ENCODE measurements at places on chromosomes 2 and 18. TPM values are rescaled to one million over a fixed set of nuclear protein-coding genes. Genes with fewer than 3 reads are reported as not detected.
A peak's percentile ranks its signal among the peaks of the same experiment; 100 is the strongest.

Gene GULP1
- 34.4 TPM for total RNA-seq

GRCh38 chr18:63303547-63303946 lies 16.0 kb downstream of the BCL2 start:
- H3K27ac ChIP-seq, result peak overlapping the region; percentile 32
- H3K4me3 ChIP-seq, result no peak overlapping the region
- peaks cover 36% of the 10 kb centered on the region for H3K4me1 ChIP-seq
- H3K36me3 ChIP-seq, result no peaks in the 10 kb centered on the region

DNA sequence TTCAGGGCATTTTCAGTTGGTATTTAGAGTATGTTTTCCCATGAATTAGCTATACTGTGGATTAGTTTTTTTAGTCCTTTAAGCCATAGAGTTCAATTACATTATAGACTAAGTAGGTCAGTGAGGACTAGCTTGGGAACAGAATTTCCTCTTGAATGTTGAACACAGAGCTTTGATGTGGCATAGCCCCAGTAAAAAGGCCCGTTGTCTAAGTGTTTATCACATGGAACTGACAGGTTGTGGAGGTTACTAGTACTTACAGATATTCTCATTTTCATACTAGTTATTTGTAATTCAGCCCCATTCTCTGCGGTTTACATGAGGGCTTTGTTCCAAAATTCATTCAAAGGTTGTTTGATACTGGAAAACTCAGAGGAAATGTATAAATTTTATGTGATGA lies 6.2 kb downstream of the INSIG2 start:
- H3K36me3 ChIP-seq, result no peaks in the 10 kb centered on the region
- no peak overlapping the region for H3K27ac ChIP-seq
- H3K4me3 ChIP-seq, result no peak overlapping the region
- no peak for DNase-seq

- no peaks in the 10 kb centered on the region for H3K36me3 ChIP-seq
- peak overlapping the region; percentile 5 for H3K4me3 ChIP-seq
- no peaks in the 10 kb centered on the region for H3K27me3 ChIP-seq
- DNase-seq, result peak; percentile 94
- H3K27ac ChIP-seq, result peak overlapping the region; percentile 92
- peaks cover 29% of the 10 kb centered on the region for H3K4me1 ChIP-seq
Measured at GRCh38 chr2:102063941-102064678, 72.3 kb downstream of the IL1R2 start.

GRCh38 chr2:144198116-144198515 lies 321.8 kb downstream of the ZEB2 start:
- no peak overlapping the region for H3K27ac ChIP-seq
- H3K27me3 ChIP-seq, result no peaks in the 10 kb centered on the region
- no peak for DNase-seq
- H3K36me3 ChIP-seq, result no peaks in the 10 kb centered on the region
- H3K4me3 ChIP-seq, result no peak overlapping the region

DNA sequence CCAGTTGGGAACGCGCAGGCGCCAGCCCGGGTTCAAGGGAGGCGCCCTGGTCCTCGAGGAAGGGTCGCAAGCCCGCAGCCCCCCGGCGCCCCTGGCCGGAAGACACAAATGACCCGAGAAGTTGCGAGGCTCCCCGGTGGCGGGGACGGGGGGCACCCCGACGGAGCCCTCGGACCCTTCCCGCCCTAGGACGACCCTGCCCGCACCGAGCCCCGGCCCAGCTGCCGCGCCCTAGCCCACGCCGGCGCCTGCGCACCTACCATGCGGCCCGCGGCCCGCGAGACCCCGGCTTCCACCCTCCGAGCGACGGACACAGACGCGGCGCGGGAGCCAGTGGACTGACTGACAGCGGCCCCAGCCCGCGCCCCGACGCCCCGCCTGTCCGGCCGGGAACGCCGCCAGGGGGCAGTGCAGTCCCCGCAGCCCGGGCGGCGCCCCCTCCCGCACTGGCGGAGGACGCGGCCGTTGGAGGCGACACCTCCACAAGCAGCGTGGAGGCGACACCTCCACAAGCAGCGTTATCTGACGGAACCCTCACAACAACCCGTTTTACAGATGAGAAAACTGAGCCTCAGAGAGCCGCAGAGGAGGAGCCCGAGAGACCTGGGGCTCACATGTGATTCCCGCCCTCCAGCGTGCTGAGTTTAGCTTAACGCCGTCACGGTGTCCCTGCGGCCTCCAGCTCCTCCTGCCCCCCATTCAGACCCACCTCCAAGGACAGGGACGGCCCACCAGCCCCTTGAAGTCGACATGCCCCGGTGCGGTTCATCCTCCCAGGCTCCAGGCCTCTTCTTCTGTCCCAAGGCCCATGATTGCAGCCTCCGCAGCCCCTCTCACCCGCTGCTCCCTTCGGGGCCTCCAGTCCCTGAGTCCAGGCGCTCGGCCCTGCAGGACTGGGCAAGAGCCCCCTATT lies at the start of gene NMUR1:
TSS of gene NMUR1 (minus strand) at position 347 of the 913 bp plus-strand sequence. CDS start at position 263, 84 bp downstream.
- H3K4me1 ChIP-seq, result no peaks in the 10 kb centered on the region
- H3K36me3 ChIP-seq, result no peaks in the 10 kb centered on the region
- peak within 1 kb of the TSS; percentile 44 for H3K4me3 ChIP-seq
- H3K27ac ChIP-seq, result no peak within 1 kb of the TSS
